ENCODE measurements at places on chromosomes 3 and 15.

DNA sequence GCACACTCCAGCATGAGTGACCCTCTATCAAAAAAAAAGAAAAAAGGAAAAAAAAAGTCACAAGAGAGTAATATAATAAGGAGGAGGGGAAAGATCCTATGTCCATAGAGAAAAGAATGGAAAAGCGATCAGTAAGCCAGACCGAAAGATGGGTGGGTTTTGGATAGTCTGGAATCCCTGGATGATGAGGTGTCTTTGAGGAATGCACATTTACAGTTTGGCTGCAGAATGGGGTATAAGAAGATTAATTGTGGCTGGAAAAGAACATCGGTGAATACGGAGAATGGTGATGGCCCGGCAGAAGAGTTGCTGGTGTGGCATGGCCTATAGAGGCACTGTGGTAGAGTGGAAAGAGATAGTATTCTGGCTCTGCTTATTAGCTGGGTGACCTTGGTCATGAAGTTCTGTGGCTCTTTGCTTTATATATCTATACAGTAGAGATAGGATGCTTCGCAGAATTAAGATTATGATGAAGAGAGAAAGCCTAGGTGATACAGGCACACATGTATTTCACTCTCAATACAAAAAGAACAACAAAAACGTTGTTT lies 187.9 kb downstream of the AKAP13 start:
- DNase-seq = no peak

- DNase-seq = no peak
Measured at GRCh38 chr3:178491751-178492150, 44.5 kb upstream of the KCNMB2 start.

- no peak for DNase-seq
Measured at GRCh38 chr3:63051920-63052319, 176.7 kb upstream of the CADPS start.

GRCh38 chr15:74322558-74323180 lies 44.8 kb downstream of the CYP11A1 start:
- DNase-seq = no peak

DNA sequence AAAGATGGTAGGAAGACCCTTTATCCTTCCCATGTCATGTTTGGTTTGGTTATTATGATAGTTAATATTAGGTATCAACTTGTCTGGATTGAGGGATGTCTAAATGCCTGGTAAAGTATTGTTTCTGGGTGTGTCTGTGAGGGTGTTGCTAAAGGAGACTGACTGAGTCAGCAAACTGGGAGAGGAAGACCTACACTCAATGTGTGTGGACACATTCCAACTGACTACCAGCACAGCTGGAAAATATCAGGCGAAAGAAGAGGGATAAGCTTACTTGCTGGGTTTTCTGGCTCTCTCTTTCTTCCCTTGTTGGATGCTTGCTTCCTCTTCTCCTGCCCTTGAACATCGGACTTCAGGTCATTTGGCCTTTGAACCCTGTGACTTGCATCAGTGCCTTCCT lies 1227.6 kb upstream of the EPHA6 start:
- DNase-seq = no peak

DNA sequence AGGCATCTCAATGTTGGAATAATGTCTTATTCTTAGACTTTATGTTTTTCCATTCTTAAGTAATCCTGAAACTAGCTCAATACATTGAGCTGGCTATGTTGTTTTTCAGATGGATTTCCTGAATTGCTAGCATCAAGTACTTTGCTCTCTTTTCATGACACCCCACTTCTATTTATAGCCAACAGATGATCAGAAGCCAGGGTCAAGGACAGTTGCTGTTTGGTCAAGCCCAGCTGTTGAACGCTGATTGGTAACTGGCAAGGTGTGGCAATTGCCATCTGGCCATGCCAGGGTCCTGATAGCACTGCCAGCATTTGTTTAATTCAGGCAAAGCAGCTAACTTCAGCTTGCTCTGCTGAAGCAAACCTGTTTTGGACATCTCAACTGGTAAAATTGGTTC lies 46.2 kb upstream of the PLCL2 start:
- DNase-seq = no peak

DNA sequence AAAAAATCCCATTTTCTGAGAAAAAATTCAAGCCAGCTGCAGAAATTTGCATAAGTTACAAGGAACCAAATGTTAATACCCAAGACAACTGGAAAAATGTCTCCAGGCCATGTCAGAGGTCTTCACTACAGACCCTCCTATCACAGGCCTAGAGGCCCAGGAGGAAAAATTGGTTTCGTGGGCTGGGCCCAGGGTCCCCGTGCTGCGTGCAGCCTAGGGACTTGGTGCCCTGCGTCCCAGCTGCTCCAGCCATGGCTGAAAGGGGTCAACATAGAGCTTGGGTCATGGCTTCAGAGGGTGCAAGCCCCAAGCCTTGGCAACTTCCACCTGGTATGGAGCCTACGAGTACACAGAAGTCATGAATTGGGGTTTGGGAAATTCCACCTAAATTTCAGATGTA lies 78.0 kb downstream of the MYH15 start:
- DNase-seq = no peak

DNA sequence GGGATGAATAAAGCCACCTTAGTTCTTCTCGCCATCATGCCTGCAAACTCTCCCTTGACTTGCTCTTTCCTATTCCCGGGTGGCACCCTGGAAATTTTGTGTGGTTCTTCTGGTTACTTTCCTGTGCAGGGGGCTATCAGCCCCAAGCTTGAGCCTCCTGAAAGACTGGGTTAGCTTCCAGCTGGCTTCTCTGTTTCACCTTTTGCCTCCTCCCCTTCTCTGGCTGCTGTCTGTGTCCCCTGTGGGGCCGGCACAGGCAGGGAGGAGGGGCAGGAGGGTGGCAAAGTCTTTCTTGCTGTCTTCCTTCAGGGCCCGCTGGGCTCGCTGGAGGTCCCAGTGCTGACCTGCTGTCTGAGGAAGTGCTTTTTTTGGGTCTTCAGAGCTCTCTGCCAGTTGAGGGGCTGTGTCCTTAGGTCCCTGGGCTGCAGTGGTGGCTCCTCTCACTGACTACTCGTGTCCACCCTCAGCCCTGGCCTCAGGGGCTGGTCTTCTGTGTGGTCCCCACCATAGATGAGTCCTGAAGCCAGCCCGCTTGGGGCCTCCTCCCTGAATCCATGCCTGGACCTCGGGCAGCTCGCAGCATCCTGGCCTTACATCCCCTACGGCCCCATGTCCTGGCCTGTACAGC lies 196.5 kb downstream of the KLF13 start:
- DNase-seq = no peak

DNA sequence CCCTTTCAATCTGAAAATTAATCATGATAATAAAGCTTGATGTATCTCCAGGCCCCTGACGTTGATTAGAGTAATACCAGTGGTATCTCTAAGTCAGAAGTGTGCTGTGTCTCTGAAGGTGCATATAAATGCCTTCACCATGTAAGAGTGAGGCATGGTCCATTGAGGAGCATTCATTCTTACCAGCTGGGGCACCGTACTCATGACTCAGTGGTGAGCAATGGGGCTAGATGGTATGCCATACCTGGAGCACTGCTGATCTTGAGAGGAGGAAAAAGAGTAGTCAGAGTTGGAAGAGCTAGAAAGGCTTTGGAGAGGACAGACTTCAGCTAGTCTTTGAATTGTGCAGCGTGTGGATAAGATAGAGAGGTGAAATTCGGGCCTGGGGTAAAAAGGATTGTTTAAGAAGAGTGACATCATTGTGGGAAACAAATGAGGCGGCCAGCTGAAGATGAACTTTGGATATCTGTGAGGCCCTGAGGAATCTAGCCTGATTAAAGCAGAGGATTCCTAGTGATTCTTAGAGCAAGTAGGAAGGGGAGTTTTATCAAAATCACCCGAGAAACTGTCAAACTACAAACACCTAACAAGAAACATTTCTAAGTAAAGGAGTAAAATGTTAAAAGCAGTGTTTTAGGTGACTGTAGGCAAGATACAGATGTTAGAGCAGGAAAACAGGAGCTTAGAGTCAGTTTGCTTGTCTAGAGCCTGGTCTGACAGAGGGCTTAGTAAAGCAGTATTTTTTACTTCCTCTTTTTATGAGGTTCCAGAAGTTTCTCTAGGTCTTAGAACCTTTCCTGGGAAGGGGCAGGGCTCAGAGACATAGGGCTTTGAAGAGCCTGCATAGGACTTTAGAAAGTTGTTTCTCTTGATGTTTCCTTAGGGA lies 13.6 kb downstream of the TMOD3 start:
- DNase-seq = no peak

DNA sequence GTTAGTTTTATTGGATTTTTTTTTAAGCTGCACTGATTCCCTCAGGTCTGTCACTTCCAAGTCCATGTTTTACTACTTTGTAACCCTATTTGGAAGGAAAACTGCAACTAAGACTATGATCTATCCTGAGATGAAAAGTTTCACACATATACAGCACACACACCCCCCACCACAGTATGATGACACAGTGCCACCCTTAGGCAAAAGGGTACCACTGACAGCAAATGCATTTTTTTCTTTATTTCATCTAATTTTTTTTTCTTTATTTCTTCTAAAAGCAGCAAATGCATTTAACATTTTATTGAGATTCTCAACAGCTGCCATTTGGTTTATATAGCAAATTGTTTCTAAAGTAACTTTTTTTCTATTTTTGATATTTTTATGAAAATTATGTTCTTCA lies 21.2 kb downstream of the NGRN start:
- no peak for DNase-seq

GRCh38 chr3:144361002-144361401 lies 389.4 kb downstream of the DIPK2A start:
- no peak for DNase-seq

- no peak for DNase-seq
Measured at GRCh38 chr3:138875754-138876664, 41.3 kb upstream of the PIK3CB start.

DNA sequence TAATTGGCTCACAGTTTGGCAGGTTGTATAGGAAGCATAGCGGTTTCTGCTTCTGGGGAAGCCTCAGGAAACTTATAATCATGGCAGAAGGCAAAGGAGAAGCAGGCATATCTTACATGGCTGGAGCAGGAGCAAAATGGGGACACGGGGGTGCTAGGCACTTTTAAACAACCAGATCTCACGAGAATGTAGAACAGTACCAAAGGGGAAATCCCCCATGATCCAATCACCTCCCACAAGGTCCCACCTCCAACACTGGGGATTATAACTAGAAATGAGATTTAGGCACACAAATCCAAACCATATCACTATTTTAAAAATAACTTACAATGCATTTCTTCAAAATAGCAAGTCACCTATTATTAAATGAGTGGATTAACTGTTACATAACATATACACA lies 47.1 kb upstream of the ANKRD28 start:
- DNase-seq = no peak

- DNase-seq = no peak
Measured at GRCh38 chr3:150588027-150588830, 14.9 kb upstream of the SELENOT start.

DNA sequence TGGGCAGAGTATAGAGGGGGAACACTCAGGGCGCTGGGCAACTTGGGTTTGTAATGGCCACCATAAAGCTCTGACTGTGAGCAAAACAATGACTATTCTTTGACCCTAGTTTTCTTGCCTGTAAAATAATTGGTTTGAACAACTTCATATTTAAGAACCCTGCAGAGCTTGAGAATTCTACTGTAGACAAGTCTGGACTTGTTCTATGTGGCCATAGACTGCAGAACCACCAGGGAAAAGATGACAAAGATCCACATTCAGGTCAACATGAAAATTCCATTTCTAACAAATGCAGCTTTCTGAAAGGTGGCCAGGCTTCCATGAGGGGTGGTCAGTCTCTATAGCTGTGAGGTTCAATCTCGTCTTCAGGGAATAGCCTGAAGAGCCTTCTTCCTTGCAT lies 239.4 kb upstream of the LRRN1 start:
- no peak for DNase-seq

- no peak for DNase-seq
Measured at GRCh38 chr15:67175643-67176071, 78.8 kb downstream of the AAGAB start.

- DNase-seq = no peak
Measured at GRCh38 chr3:69568951-69569350, 170.3 kb upstream of the MITF start.

DNA sequence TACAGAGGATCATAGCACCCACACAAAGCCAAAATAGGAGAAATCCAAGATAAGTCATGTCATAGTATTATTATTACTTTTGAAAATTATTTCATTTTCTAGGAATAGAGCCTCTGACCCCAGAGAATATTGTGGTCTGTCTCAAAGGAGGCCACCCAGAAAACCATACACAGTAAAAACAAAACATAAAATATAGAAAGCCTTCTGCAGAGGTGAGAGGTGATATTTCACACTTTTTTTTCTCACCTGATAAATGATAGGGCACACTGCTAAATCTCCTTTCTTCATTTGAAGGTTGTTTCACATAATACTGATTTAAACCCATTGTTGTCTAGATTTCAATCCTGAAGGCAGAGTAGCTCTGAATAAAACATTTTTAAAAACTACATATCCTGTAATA lies 7.0 kb upstream of the CMC1 start:
- no peak for DNase-seq

- DNase-seq = peak; percentile 57
Measured at GRCh38 chr3:184230603-184231528, 1.5 kb downstream of the VWA5B2 start.

DNA sequence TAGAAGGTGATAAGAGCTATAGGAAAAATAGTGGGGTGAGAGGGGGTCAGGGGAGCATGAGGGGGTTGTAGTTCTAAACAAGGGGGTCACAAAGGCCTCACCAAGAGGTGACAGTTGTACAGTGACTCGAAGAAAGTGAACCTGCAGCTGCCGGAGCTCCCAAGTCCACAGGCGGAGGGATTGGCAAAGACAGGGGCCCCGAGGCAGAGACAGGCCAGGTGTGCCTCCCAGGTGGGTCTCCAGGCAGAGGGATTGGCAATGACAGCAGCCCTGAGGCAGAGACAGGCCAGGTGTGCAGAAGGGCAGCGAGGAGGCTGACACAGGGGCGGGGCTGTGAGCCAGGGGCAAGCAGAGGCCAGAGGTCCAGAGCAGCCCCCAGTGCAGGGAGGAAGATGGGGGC lies 63.7 kb downstream of the DNAJB8 start:
- no peak for DNase-seq

GRCh38 chr15:93047621-93048425 lies 41.2 kb downstream of the RGMA start:
- no peak for DNase-seq

- DNase-seq = no peak
Measured at GRCh38 chr15:64982472-64982871, 7.2 kb downstream of the SPG21 start.

DNA sequence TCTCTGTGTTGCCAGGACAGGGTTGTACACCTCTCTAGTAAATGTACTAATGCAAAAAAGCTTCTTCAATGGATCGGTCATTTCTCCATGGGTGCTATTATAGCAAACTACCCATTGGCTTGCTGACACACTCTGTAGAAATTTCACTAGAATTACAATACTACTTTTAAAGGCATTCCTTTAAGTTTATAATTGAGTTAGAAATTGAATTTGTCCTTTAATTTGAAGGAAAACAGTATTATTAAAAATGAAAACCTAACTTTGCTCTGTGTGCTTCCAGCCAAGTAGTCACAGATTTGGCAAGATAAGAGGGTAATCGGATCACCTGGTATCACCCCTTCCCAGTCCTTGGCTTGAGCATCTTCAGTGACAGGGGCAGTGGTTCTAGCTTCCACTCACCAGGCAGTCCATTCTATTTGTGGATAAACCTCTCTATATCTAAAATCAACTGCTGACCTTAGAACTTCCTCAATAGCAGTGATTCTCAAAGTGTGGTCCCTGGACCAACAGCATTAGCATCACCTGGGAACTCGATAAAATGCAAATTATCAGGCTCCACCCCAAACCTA lies 93.2 kb downstream of the GHSR start:
- no peak for DNase-seq
